ENCODE measurements at places on chromosomes 3 and 15.

GRCh38 chr3:162354356-162354755 is 857.7 kb downstream of the OTOL1 start:
- no peak for DNase-seq

DNA sequence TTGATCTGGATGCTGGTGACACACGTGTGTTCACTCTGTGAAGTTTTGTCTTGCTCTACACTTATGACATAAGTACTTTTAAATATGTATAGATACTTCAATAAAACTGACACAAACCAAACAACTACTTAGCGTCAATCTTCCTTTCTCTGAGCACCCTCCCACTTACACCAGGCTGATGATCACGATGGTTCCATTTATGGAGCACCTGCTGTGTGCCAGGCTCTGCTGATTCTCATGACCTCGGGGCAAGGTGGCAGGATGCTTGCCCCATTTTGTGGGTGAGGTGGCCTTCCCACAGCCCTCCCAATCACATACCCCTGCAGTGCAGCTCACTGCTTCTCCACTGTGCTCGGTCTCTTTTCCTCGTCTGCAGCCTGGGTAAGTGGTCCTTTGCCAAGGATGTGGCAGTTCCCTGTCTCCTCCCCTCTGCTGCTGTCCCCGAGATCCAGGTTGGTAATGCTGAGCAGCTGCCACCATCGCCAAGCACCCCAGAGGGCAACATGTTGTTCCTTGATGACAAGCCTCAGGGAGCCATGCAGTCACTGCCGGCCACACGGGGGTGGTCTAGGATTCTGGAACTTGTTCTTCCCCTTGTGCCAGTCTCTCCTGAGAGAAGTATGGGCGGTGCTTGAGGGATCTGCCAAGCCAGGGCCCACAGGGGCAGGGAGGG is 20.6 kb upstream of the ADCY5 start:
- no peak for DNase-seq

GRCh38 chr15:33679061-33679460 is 289.2 kb upstream of the CHRM5 start:
- no peak for DNase-seq

- DNase-seq = peak; percentile 2
These were observed 241.4 kb downstream of the EDEM1 start for GRCh38 chr3:5428607-5429516.

- DNase-seq = no peak
These were observed 17.9 kb upstream of the SLC2A2 start for GRCh38 chr3:171044384-171044783.

GRCh38 chr15:65254356-65254755 is 32.3 kb downstream of the PARP16 start:
- no peak for DNase-seq

DNA sequence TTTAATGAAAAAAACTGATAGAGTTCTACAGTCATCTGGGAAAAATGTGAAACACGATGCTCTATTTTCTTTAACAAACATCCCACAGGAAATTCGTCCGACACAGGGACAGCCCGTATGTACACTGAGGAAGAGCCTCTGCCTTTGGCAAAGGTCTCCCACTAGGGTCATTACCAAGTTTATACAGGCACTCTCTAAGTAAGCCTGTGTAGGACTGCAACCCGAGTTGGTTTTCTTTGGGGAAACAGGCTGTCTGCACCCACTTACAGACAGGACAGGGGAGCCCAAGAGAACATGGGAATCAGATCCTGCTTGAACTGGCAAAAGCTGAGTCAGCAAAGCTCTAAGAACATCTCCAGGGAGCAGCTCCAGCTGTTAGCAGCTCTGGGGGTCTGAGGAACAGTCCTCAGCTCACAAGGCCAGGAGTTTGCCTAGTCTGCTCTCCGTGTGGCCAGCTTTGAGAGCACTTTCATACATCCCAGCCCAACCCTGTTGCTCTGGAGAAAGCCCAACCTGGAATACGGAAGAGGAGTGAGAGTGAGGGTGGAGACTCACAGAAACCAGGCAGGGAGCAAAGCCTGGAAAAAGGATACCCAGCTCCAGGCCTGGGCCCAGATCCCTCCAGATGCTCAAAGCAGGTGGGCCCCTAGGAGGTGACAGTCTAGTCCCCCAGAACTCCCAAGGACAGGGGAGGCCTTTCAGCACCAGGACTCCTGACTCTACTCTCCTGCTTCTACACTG is 1.9 kb downstream of the TBC1D2B start:
- DNase-seq = peak; percentile 64

- DNase-seq = no peak
These were observed 7.5 kb downstream of the PCSK6 start for GRCh38 chr15:101481917-101482525.

DNA sequence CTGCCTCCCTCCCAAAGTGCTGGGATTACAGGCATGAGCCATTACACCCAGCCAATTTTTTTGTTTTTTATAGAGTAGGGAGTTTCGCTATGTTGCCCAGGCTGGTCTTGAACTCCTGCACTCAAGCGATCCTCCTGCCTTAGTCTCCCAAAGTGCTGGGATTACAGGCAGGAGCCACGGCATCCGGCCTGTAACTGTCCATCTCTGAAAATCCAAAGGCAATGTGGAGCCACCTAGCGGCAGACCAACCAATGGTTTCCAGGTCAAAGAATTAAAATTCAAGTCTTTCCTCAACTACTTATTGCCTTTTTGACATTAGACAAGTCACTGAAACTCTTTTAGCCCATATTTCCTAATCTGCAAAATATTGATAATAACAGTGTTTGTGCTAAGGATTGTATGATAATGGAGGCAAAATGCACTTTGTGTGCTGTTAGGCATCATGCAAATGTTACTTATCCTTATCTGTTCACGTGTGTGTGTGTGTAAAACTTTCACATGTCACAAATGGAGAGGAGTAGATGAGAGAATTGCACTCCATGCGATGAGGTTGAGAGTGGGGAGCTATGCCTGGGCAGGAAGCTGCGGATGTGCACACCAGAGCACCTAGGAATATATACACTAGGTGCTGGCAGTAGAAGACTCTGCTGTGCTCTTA is 48.7 kb downstream of the COL8A1 start:
- peak; percentile 53 for DNase-seq

GRCh38 chr3:11373235-11373634 is 101.0 kb downstream of the ATG7 start:
- no peak for DNase-seq

- no peak for DNase-seq
These were observed 181.8 kb downstream of the PDCD6IP start for GRCh38 chr3:33980252-33980651.

GRCh38 chr3:196872316-196872715 is 4.6 kb downstream of the SENP5 start:
- DNase-seq = no peak

Measured in kidney capillary endothelial cell (primary cell).